ENCODE measurements at places on chromosomes 2 and 18.

DNA sequence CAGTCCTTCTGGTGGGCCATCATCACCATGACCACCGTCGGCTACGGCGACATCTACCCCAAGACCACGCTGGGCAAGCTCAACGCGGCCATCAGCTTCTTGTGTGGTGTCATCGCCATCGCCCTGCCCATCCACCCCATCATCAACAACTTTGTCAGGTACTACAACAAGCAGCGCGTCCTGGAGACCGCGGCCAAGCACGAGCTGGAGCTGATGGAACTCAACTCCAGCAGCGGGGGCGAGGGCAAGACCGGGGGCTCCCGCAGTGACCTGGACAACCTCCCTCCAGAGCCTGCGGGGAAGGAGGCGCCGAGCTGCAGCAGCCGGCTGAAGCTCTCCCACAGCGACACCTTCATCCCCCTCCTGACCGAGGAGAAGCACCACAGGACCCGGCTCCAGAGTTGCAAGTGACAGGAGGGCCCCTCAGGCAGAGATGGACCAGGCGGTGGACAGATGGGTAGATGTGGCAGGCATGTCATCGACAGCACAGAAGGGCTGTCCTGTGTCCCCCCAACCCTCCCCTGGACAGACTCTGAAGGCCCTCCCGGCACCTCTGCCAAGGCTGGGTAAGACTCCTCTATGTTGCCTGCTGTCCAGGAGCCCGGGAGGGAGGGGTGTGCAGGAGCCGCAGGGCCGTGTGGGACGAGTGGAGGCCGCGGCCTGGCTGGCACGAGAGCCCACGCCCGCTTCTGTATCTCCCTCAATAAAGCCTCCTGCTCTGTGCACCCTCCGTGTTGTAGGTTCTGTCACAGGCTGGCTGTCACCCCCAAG lies 2.0 kb downstream of the KCNF1 start:
- no peak for DNase-seq

DNA sequence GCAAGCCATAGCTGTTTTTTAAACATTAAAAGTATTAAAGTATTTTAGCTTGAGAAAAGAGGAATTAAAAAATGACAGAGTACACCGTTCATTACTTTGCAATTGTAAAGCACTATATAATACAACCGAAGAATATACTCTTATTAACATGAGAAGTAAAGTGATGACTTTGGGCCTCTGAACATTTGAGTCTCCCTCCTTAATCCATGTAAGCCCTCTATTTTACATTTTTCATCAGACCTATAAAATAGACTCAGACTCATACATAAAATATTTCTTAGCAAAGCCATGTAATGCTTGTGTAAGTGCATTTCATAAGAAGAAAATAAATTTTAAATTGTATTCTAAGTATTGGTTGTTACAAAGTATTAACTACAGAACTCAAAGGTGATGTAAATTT lies 198.6 kb downstream of the LRP1B start:
- no peak for DNase-seq

DNA sequence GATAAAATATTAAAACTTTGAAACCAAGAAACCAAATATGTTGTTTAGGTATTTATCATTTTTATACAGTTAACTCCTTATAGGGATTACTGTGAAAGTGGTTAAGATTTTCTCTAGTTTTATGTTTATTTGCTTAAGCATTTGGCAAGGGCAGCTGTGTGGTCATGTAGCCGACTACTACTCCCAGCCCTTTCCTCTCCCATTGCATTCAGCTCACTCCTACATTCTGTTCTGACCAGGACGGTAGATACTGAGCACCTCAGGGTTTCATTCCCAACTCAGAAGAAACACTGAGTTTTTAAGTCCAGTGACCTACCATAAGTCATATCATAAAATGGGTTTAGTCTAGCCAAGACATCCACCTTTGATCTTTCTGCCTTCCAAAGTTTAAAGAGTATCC lies 19.8 kb downstream of the FZD5 start:
- no peak for DNase-seq

DNA sequence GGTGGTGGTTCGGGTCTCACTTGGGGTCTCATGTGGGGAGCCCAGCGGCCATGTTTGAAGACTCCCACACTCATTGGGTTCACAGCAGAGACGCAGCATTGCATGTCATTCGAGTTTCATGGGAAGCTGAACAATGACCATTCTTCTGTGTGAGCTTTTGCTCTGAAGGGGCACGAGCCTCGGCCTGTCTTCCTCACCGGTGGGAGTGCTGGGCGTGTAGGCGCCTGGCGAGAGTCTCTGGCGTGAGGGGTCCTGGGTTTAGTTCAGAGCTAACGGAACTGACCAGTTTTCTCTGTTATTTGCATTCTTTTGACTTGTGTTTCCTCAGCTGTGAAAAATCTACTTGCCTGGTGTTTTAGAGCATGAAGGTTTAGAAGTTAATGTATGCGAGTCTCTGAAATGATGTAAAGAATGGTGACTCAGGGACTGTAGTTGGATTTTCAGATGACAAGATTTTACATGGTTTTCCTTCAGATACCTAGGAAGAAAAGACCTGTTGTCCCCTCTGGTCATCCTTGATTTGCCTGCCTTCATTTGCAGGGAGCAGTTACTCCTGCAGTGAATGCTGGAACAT lies 98.1 kb downstream of the ARMC9 start:
- no peak for DNase-seq

DNA sequence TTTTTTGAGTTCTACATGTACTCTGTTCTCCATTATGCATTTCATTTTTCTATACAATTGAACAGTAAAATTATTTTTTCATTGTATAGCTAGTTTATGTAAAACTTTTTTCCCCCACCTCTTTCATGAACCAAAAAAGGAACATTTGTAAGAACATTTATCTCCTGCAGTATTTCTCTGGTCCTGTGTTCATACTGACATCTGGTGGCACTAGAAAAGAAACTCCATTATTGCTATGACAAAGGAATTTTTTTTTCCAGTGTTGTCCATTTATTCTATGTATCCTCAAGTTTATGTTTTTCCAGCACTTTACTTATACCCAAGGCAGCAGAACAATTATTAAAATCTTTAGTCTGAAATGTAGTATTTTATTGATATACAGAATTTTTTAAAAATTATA lies 27.4 kb upstream of the CHAC2 start:
- no peak for DNase-seq

GRCh38 chr18:66077066-66077465 lies 326.3 kb downstream of the CDH7 start:
- DNase-seq, result no peak

- no peak for DNase-seq
Measured at GRCh38 chr18:23943104-23943503, 71.5 kb upstream of the TTC39C start.
